ENCODE measurements at places on chromosomes 11 and 22. TPM values are rescaled to one million over a fixed set of nuclear protein-coding genes. Genes with fewer than 3 reads are reported as not detected.
A peak's percentile ranks its signal among the peaks of the same experiment; 100 is the strongest.

DNA sequence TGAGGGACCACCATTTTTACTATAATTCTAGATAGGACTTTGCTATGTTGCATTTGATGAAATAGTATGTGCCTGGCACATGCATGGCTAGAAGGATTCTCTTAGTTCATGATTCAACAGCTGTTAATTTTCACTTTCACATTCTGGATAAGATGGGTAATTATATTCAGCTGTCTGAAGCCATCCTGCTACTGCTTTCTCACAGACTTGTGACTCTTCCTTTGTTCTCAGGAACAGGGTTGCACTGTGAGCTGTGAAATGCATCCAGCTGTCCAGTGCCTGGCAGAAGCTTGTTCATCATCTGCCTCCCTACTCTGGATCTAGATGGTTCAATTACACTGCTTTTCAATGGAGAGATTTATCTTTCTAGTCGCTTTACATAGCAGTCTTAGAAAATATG lies 610.1 kb upstream of the ANO5 start:
- no peak for DNase-seq

- DNase-seq: no peak
These were observed at the start of gene OR9I1 for GRCh38 chr11:58125469-58125868. Gene OR9I1 (minus strand): TSS chr11:58125530. CDS start chr11:58119444, 6,086 bp downstream.

- peak; percentile 83 for DNase-seq
These were observed 79.8 kb upstream of the GRK3 start for GRCh38 chr22:25484521-25485315.

TESMIN gene
- 3.4 TPM for total RNA-seq

NXPE1 gene
- not detected for total RNA-seq

GRCh38 chr11:60396382-60396781 lies at the start of gene MS4A14:
Gene MS4A14 (plus strand): TSS chr11:60396459. CDS start chr11:60396579, 120 bp downstream.
- DNase-seq: no peak

SLC35E4 gene
- 3.4 TPM for total RNA-seq

CALCA gene
- not detected for total RNA-seq
